ENCODE measurements at places on chromosomes 1 and 21.

- peak; percentile 83 for DNase-seq
These were observed 24.1 kb downstream of the SLC26A9 start for GRCh38 chr1:205918955-205919746.

DNA sequence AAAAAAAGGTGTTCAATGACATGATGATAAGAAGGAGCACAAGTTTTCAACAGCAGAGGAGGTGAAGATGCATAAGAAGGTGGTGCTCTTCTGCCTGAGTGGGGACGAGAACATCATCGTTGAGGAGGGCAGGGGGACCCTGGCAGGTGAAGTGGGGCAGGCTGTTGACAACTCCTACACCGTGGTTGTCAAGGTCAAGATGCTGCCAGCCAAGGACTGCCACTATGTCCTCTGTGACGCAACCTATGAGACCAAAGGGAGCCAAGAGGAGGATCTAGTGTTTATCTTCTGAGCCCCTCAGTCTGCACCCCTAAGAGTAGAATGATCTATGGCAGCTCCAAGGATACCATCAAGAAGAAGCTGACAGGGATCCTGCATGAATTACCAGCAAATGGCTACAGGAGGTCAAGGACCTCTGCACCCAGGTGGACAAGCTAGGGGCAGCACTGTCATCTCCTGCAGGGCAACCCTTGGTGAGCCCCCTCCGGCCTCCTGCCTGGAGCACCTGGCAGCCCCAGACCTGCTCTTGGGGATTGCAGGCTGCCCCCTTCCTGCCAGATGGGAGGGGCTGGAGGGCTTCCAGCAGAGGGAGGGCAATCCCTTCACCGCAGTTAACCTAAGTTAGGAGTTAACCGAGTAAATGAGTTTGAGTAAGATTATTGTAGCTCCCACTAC, 80.5 kb downstream of the ZNF281 start:
- DNase-seq = no peak

- DNase-seq = peak; percentile 87
These were observed 9.6 kb downstream of the BCAR3 start for GRCh38 chr1:93672069-93672468.

DNA sequence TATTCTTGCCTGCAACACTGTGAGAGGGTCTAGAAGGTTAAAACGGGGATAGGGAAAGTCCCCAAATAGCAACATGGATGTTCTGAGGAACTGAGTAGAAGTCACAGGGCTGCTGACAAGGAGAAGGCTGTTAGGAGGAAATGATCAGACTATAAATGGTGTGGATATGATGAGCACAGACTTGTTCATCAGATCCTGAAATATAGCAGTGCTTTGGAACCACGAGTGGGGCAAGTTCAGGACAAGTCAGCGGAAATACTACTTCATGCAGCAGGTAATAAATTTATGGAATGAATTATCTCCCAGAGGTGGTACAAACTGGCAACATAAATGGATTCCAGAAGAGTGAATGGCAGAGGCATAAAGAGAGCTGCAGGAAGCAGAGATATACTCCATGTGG, 3.2 kb upstream of the KIAA0040 start:
- no peak for DNase-seq

GRCh38 chr21:31908106-31909031, 35.5 kb downstream of the HUNK start:
- DNase-seq = peak; percentile 19

- no peak for DNase-seq
These were observed 80.2 kb downstream of the COLGALT2 start for GRCh38 chr1:183957216-183957830.
